ENCODE measurements at places on chromosomes 6 and 20. TPM values are rescaled to one million over a fixed set of nuclear protein-coding genes. Genes with fewer than 3 reads are reported as not detected.
A peak's percentile ranks its signal among the peaks of the same experiment; 100 is the strongest.

- no peak for DNase-seq
Observed at GRCh38 chr20:44041001-44041400, 126.3 kb downstream of the TOX2 start.

GRCh38 chr6:158536084-158536890, 23.6 kb upstream of the TMEM181 start:
- DNase-seq = peak; percentile 20

DNA sequence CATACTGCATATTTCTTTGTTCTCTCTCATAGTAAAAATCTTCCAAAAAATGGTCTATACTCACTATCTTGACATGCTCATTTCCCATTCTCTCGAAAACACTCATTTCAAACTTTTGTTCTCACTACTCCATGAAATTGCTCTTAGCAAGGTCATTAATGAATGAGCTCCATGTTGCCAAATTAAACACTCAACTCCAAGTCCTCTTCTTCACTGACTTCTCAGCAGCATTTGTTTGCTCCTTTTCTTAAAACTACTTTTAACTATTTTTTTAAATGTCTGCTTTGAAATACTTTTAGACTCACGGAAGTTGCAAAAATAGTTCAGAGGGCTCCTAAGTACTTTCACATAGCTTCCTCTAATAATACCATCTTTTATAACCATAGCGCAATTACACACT, 274.0 kb upstream of the PREP start:
- no peak for DNase-seq

- DNase-seq = no peak
Observed at GRCh38 chr6:71364889-71365542, 76.4 kb downstream of the OGFRL1 start.

- no peak for DNase-seq
Observed at GRCh38 chr6:143839196-143839595, 3.9 kb upstream of the LTV1 start.

DNA sequence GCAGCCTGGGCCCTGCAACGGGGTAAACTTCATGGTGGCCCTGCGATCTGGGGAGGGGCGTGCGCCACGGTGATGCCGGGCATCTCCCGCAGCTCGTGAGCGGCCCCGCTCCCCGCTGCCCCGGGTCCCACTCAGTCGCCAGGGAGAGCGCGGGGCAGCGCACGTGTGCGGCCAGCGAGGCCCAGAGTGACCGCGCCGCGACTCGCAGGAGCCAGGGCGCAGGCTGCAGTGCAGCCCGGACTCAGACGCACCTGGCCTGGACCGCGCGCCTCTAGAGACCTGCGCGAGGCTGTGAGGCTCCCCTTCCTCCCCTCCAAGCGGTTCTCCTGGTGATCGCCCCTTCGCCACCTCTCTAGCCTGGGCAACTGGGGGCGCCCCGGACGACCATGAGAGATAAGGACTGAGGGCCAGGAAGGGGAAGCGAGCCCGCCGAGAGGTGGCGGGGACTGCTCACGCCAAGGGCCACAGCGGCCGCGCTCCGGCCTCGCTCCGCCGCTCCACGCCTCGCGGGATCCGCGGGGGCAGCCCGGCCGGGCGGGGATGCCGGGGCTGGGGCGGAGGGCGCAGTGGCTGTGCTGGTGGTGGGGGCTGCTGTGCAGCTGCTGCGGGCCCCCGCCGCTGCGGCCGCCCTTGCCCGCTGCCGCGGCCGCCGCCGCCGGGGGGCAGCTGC, 652 bp downstream of the BMP6 start:
- DNase-seq = no peak

DNA sequence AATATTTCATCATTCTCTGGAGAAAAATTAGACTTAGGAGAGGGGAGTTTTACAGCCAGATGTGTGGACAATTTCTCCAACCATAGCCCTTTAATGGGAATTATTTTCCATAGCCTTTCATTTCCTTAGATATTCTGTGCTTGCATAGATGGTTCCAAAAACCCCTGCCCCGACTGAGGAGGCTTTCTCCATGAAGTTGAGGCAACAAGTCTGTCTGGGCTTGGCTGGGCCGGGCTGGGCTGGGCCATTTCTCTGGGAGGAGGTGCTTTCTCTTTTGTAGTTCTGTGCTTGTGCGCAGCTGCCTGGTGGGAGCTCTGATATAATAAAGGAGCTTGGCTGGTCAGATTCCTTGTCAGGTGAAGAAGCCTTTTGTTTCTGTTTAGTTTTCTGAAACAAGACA, 71.4 kb downstream of the SOBP start:
- DNase-seq = no peak

GRCh38 chr6:46808806-46809205, 15.6 kb downstream of the MEP1A start:
- DNase-seq = no peak

DNA sequence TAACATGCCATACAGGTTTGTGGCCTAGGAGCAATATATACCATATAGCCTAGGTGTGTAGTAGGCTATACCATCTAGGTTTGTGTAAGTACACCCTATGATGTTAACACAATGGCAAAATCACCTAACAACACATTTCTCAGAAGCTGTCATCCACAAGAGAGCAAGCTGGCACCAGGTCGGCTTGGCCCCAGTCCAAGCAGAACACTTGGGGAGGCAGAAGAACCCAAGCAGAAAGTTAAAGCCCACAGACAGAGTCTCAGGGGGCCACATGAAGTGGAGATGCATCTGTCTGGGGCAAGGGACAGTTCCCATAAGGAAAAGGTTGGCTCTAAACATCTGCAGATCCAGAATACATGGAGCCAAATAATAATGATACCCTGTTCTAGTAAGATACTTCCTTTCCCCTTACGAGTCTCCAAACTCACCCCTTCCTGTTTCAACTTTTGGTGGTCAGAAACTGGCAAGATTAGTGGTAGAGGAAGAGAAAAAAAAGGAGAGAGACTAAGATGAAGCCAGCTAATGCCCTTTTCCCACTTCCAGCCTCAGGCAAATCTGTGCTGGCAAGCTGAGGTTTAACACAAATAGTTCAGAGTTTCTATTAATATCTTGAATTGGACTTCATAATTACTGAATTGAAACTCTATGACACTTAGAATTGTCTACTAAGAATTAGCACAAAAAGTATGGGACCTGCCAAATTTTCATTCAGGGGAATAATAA, 29.5 kb downstream of the TCF21 start:
- DNase-seq = no peak

- DNase-seq = no peak
Observed at GRCh38 chr6:2655844-2656433, 94.8 kb downstream of the MYLK4 start.

- DNase-seq = no peak
Observed at GRCh38 chr6:54846243-54846856, at the start of gene FAM83B. FAM83B (plus strand) TSS chr6:54846771; CDS start chr6:54870247, 23,476 bp downstream.

GRCh38 chr6:119379809-119380208, 30.2 kb upstream of the MAN1A1 start:
- no peak for DNase-seq

- DNase-seq = no peak
Observed at GRCh38 chr6:120279466-120280167, 930.1 kb upstream of the MAN1A1 start.

DNA sequence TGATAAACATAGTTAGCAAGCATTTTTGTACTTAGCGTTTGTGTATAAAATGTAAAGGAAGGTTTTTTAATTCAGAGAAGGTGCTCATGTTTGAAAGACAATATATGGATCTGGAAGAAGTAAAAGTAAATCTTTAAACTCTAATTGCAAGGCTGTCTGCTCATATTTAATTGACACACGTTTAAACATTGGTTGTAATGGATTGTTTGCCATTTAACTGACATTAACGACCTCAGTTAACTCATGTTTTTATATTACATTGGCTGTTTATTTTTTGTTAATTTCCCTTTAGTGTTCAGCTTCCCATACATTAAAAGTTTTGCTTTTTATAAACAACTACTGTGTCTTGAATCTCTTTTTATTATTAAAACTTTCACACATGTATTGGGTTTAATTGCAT, 208.1 kb downstream of the ARID1B start:
- DNase-seq = no peak

- DNase-seq = no peak
Observed at GRCh38 chr6:28900577-28901256, 23.1 kb downstream of the TRIM27 start.

DNA sequence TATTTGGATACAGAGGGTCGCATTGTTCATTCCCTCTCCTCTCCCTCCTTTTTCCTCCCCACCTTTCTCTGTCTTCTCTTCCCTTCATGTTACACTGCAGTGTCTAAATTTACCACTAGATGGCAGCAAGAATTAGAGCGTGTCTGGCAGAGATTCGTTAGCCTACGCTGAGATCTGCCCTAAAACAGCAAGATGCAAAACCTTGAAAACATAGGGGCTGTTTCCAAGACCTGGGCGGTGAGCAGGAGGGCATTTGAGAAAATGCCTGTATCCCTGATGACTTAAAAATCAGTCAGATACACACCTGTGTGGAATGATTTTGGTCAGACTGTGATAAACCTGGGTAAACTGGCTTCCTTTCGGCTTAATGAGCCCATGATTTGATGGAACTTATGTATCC, 101.5 kb upstream of the ISM1 start:
- DNase-seq = peak; percentile 45

GRCh38 chr6:166921570-166921969, 34.8 kb downstream of the RNASET2 start:
- DNase-seq = no peak

DNA sequence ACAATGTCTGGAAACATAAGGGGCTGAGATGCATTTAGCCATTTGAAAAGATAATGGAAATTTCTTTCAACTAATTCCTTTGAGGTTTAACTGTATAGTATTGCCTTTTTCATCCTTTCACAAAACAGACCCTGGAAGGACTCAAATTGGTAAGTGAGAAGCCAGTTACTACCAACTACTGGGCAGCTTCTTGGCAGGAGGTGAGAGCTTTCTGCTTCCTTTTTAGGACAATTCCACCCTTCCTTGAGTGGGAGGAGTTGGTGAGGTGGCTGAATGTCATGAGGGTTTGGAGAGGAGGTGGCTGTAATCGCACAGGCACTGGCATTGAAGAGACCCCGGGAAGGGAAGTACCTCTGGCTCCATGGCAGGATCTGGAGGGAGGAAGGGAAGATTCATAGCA, 341.1 kb downstream of the NRN1 start:
- DNase-seq = no peak

DNA sequence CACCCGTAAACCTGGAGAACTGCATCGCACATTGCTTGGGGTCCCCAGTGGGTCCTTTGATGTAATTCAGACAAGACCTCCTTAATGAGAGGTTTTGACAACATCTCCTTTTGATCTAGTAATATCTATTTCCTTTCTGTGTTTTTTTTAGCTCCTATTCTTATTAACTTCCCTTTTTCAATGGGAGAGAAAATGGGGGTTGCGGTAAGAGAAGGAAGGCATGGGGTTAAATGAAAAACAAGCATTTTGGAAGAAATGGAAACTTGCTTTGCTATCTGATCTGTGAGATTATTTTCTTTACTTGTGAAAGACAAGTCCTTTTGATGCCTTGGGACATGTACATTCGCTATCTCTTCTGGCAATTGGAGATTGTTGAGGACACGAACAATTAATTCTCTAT, 418.6 kb upstream of the MAN1A1 start:
- no peak for DNase-seq

DNA sequence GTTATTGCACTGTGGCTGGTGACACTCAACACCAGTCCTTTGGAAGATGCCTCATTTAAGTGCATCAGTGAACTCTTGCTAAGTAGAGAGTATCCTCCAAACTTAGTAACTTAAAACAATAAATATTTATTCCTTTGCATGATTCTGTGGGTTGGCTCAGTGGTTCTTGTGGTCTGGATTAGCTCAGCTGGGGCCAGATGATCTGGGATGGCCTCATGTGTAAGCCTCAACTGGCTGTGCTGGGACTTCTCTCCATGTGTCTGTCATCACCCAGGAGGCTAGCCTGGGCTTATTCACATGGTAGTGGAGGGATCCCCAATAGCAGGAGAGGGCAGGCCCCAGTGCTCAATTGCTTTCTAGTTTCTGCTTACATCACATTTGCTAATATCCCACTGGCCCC, 8.3 kb downstream of the LRRN4 start:
- DNase-seq = no peak

DNA sequence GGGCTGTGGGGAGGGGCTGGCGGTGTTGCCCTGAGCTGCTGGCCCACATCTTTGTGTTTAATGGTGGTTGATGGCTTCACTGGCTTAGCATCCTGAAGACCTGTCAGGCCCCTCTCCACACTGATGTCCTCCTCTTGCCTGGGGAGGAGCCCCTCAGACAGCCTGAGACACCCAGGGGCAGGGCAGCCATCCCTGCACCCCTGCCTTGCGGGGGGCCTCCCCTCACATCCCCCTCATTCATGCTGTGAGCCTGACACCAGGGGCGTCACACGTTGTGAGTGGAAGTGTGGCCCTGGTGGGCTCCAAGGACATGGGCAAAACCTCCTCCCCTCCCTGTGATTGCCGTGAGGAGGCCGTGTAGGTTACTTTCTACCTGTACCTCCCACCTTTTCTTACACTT, 152.7 kb downstream of the DTNBP1 start:
- no peak for DNase-seq

DNA sequence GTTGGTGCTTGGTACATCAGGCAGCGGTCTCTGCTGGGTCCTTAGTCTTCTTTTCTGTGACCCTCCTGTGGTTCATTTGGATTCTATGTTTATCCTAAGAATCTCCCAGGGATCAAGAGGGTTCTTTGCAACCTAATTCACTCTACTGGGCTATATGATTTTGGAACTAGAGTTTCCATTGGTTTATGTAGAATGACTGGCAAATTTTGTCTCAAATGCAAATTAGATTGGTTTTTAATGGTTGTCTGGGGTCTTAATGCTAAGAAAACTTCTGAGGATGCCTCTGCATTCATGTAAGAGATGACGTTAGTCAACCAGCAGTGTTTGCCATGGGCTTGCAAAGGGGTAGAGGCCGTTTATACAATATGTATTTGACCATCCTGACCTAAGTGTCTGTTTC, 129.8 kb upstream of the ZFP64 start:
- no peak for DNase-seq

DNA sequence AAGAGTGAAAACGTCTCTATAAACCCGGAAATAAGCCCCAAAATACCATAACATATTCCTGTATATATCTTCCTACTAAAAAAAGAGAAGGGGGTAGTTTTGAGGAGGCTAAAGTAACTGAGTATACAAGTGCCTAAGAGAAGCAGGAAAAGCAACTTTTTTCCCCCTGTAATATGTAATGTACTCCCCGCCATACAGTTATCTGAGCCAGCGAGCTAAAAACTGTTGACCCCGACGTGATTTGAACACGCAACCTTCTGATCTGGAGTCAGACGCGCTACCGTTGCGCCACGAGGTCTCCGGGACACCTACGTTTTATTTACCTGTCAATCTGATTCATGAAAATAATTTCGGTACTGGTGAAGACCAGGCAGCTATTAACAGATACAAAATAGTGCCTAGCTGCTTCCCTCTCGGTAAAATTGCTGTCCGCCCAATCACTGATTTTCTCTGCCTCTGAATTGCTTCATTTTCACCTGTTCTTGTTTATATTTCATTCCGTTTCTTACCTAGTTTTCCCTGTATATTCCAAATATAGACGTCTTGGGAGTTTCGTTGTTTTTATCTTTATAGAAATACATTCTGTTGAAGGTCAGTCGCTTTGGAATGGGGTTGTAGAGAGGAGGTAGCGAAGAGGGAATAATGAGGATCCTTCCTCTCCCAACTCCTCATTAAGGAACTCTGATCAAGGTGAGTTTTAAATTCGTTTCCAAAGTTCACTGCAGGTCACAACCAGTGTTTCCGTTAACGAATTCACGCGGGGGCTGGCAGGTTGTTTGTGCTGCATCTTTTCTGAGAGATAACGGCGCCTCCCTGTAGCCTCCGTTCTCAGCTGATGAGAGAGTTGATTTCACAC, 33.6 kb upstream of the BTN3A2 start:
- no peak for DNase-seq

The AAR2 gene
- total RNA-seq = 28.2 TPM

The PLCB1 gene
- 24.4 TPM for total RNA-seq

The TTBK1 gene
- total RNA-seq = not detected

The ZC2HC1B gene
- not detected for total RNA-seq

The GJA10 gene
- total RNA-seq = not detected

The CALHM5 gene
- 4.8 TPM for total RNA-seq

The EDN1 gene
- 376 TPM for total RNA-seq

The MICB gene
- total RNA-seq = 14.5 TPM

Measured in glomerular endothelial cell (primary cell).